ENCODE measurements at places on chromosomes 13 and 19.

DNA sequence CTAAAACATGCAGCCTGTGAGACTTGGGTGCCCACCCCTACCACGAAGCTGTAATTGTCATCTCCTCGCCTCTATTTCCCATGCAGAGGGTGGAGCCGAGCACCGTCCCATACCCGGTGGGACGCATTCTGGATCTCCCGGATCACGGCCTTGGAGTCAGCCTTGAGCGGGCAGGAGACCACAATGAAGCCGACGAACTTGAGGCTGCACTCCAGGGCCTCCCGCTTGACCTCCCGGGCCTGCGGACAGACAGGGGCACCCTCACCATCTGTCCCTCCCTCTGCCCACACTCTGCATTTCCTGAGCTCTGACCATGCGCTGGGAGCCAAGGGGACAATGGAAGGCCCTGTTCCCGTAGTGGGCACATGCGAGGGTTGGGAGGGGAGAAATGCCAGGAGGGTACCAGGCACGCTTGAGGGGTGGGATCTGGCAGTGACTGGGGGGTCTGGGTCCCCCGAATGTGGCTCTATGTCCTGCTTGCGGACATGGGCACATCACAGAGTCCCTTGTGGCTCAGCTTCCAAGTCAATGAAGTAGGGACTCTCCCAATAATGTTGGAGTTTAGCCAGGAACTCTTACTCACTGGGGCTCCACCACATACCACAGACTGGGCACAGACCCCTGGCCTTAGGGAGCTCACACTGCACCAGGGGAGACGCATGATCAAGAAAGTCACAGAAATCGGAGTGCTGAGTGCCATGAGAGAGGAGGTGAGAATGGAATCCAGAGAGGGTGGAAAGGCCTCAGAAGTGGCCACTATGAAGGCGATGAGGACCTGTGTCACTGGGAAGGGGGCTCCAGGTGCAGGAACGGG is 9.2 kb upstream of the GMIP start:
- no peak for DNase-seq

DNA sequence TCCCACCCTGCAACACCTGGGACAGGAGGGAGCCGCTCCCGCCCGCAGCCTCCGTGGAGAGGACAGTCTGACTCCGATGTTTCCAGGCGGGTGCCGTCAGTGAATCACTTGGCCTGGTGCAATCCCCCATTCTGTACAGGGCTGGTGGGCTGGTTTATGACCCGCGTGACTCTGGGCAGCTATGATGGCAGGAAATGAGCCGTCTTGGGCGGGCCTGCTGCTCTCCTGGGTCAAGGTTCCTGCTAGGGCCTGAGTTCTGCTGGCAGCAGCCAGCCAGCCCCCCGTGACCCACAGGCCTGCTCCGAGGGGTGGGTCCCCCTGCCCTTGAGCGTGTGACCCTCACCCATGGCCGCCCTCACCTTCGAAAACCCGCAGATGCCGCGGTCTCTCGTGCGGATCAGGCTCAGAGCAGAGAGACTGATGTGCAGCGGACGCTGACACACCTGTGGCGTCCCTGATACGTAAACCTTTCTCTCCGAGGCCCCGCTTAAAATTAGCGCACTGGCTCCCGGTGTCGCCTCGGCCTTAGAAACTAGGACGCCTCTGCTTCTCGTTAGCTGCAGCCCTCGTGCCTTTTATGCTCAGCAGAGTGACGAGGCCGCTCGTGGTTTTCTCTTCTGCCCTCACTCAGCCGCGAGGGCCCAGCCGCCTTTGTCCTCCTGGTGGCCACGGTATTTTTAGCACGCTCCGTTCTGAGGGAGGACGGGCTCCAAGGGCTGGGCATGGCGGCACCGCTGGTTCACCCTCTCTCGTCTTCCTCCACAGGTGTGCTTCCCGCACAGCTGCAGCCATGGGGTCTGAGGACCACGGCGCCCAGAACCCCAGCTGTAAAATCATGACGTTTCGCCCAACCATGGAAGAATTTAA is 63.4 kb downstream of the KDM4B start:
- DNase-seq, result no peak

DNA sequence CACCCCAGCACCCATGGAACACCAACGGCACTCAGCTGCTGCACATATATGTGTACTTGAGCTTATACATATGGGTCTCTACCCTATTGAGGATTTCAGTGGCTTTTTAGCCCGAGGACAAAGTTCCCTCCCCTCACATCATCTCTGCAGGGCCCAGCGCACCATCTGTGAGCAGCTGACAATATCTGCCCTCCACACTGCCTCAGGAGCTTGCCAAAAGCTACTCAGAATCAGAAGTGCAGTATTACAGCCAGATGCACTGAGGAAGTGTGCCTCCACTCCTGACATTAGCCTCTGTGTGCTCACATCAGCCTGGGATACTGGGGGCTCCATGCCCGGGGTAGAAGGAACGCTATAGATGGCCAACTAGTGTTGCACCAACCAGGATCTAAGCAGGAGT is 903.9 kb downstream of the UQCRFS1 start:
- no peak for DNase-seq

- DNase-seq, result no peak
Measured at GRCh38 chr13:20057963-20058362, 99.4 kb downstream of the ZMYM2 start.
